ENCODE measurements at places on chromosomes 2 and 18.

DNA sequence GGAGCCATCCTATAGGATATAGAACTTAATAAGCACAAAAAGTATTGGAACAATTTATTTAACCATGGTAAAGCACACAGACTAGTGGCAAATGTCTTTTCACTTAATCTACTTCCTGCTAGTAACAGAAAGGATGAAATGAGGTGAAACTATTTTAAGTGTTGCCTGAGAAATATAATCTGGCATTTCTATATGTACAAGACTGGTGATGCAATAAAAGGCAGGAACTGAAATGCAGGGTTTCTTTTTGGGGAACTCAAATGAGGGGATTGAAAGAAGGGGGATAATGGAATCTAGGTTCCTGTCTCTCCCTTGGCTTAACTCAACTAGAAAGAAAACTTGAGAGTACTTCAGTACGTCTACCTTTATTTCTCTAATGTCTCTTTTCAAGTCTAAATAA, 122.3 kb downstream of the MEMO1 start:
- peak; percentile 8 for DNase-seq
- H3K4me1 ChIP-seq, result peaks cover 23% of the 10 kb centered on the region
- H3K4me3 ChIP-seq, result no peak overlapping the region
- no peaks in the 10 kb centered on the region for H3K27me3 ChIP-seq
- no peak overlapping the region for H3K27ac ChIP-seq

GRCh38 chr2:102033750-102034682, 42.3 kb downstream of the IL1R2 start:
- peak overlapping the region; percentile 62 for H3K4me3 ChIP-seq
- H3K36me3 ChIP-seq, result no peaks in the 10 kb centered on the region

DNA sequence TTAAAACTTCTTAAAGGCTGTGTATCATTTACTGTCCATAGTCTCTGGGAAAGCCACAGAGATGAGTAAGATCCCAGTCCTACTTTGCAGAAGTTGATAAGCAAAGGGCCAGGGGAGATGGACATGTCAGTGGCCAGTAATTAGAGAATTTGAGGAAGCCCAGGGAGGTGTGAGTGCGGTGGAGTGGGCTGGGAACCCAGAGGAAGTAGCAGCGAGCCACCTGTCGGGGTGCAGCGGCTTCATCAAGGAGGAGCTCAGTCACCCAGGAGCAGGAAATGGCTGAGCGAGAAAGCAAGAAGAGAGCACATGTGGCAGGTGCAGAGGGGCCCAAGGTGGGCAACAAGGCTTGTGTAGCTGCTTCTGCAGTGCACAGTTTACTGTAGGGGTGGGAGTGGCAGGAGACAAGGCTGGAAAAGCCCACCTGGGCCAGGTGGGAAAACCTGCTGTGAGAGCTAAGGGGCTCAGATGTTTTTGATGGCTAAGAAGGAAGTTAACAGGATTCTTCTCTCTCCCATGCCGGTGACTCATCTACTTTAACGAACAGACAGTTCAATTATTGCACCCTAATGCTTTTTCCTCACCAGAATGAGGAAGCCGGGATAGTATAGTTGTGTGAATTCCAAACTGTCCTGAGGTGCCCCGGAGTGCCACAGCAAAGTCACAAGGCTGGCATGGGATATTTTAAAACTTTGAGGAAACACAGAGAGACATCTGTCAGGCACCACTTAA, 34.8 kb upstream of the MGAT5 start:
- DNase-seq, result peak; percentile 68
- no peaks in the 10 kb centered on the region for H3K27me3 ChIP-seq
- H3K36me3 ChIP-seq, result no peaks in the 10 kb centered on the region
- peak overlapping the region; percentile 11 for H3K27ac ChIP-seq

DNA sequence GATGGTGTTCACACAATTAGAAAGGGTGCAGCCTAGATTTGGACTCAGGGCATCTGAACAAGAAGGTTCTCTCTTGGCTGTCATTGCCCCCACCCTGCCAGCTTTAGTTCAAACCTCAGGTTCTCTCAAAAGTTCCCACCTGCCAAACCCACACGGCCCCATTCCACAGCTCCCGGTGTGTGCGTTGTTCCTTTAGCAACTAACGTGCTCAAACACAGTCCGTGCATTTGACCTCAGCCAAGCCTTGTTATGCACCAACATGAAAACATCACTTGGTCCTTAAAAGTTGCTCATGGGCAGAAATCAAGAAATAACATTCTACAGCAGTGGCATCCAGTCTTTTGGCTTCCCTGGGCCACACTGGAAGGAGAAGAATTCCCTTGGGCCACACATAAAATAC, 32.0 kb downstream of the LOXHD1 start:
- peaks cover 6% of the 10 kb centered on the region for H3K4me1 ChIP-seq
- no peaks in the 10 kb centered on the region for H3K36me3 ChIP-seq
- DNase-seq, result no peak
- no peak overlapping the region for H3K4me3 ChIP-seq
- H3K27me3 ChIP-seq, result no peaks in the 10 kb centered on the region

DNA sequence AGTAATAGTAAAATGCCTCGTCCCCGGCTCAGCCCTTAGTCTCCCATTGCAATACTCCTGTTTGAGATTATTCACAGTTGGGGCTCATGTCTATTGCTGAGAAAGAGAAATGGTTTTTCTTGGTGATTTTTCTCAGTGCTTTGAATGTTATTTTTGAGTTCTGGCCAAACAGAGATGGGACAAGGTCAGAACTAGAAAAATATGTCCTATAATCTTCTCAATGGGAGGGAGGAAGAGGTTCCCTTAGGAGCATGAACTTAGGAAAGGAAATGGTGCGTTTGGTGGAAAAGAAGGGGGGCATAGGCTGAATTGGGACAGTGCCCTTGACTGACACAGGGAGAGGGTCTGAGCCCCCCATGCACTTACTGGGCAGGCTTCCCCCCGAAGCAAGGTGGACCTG, 133.8 kb downstream of the AGAP1 start:
- H3K27me3 ChIP-seq, result no peaks in the 10 kb centered on the region
- no peak for DNase-seq
- H3K4me1 ChIP-seq, result no peaks in the 10 kb centered on the region
- no peaks in the 10 kb centered on the region for H3K36me3 ChIP-seq

DNA sequence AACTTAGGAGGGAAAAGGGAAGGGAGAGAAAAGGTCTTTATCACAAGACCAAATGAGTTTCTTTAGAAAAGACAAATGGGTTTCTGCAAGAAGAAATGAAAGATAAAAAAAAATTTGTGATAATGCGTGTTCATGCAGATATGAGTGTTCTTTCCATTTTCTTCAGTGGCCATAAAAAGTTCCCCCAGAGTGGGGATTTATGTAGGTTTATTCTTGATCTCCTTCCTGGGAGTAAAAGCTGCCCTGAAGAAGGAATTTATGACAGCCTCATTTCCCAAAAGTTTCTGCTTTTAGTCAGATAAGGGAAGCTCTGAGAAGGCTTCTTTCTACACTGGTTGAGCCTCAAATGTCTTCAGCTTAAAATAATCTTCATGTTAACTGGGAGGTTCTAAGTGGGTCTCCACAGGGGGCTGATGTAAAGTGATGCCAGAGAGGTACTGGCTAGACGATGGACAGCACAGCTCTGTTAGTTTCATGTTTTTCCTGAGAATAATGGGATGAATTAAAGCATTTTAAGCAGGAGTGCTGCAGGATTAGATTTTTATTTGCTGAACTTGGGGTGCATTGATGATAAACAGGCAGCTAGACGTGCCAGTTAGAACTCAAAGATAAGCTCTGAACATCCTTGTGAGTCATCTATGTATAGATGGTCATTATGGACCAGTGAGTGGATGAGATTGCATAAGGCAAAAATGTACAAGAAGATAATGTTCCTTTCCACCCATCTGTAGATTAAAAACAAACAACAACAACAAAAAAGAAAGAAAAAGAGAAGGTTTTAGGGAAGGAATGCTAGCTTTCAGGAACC, 99.4 kb upstream of the MSH2 start:
- no peaks in the 10 kb centered on the region for H3K36me3 ChIP-seq
- H3K4me3 ChIP-seq, result no peak overlapping the region
- DNase-seq, result peak; percentile 41
- peaks cover 83% of the 10 kb centered on the region for H3K4me1 ChIP-seq

GRCh38 chr2:68789603-68790002, 55.0 kb downstream of the ARHGAP25 start:
- DNase-seq, result no peak
- no peaks in the 10 kb centered on the region for H3K27me3 ChIP-seq
- H3K36me3 ChIP-seq, result peaks cover 75% of the 10 kb centered on the region
- H3K4me1 ChIP-seq, result peaks cover 20% of the 10 kb centered on the region

- no peaks in the 10 kb centered on the region for H3K36me3 ChIP-seq
- no peak overlapping the region for H3K4me3 ChIP-seq
- H3K27me3 ChIP-seq, result no peaks in the 10 kb centered on the region
- DNase-seq, result no peak
- no peaks in the 10 kb centered on the region for H3K4me1 ChIP-seq
- no peak overlapping the region for H3K27ac ChIP-seq
Observed at GRCh38 chr2:205860181-205860580, 177.9 kb downstream of the NRP2 start.

Measured in CD14-positive monocyte (primary cell).